ENCODE measurements at places on chromosomes 3 and 15.

DNA sequence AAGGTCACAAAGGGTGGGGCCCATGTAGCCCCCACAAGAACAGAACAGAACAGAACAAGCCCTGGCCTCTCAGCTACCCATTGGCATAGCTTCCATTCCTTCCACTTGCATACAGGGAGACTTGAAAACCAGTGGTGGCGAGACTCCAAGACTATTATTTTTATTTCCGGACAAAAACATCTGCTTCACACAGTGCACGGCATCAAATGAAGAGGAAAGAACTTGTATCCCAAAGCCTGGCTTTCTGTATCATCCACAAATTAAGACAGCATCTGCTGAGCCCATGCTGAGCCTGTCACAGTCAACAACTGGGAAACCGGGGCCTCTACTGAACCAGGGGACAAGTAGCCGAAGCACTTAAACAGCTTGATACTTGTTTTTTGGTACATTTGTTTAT, 56.0 kb downstream of the CLEC3B start:
- DNase-seq: no peak

GRCh38 chr15:40744815-40745152, 10.3 kb downstream of the RMDN3 start:
- DNase-seq: no peak

DNA sequence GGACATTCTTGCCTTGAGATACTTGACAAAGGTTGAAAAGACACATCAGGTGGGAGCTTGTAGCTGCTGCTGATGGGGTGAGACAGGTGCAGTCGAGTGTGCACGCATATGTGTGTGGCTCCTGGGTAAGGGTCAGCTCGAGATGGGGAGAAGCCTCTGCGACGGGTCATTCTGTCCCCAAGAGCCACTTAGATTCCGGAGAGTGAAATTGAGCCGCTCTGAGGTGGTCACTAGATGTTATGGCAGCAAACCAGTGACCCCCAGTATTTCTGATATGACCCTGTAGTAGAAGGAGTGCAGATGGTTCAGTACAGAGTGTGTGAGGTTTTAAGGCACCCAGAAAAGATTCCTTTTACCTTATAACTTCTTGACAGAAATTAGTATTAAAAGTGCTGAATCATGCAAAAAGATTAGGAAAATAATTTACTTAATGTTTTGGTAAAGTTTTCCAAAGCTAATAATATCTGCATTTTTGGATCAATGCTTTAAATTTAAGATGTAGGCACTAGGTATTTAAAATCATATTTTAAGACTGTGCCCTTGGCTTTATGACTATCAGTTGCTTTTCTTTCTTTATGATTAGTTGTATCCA, 241.9 kb upstream of the TOPAZ1 start:
- no peak for DNase-seq

DNA sequence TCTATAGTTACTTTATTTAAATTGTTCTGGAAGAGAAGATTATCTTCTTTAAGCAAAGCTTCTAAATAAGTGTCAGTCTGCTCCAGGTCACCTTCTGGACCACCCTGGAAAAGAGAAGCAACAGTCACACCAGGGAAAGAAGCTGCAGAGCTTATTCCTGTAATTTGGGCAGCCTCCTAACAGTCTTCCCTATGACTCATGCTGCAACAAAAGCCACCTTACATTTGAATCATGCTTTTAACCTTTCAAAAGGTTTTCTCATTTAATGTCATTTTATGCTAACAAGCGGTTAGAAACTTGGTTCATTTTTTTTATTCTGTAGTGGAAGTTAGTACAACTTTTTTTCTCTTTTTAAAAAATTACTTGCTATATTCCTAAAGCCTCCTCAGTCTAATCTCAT, 5.3 kb upstream of the GUCA1C start:
- DNase-seq: no peak

DNA sequence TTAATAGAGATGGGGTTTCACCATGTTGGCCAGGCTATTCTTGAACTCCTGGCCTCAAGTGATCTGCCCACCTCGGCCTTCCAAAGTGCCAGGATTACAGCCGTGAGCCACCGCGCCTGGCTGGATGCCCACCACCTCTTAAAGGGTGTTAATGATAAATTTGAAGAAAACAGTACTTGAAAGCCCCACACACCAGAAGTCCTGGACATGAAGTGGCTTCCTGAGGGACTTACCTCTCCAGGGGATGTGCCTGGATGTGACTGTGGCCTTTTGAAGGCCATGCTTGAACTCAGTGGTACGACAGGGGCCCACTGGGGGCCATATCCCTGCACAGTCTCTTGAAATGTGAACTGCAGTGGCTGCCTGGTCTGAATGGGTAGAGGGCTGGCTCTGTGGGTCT, 18.2 kb downstream of the IRAK2 start:
- DNase-seq: no peak

DNA sequence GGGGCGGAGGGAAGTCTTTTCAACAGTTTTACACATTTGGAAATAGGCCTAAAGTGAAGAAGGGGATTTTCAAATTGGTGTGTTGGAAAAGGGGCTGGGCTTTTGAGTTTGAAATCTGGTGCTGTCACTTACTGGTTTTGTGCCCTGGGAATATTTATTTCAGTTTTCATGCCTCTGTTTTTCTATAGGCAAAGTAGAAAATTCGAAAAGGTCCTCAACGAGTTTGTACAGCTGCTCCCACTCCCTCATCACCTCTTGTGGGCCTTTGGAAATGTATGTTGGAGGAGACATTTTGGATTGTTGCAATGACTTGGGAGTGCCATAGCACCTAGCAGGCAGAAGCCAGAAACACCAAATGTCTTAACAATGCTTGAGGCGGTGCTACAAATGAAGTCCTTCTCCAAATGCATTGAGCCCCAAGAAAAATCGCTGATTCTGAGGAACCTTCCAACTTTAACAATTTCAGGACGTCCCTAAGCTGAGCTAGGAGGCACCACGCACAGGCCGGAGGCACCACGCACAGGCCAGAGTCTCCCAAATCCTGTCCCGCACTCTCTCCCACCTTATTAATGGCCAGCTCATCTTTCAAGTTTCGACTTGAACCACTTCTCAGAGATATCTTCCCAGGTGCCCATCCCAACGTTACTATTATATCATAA, 639 bp upstream of the POLR2M start:
- no peak for DNase-seq

- no peak for DNase-seq
Observed at GRCh38 chr3:126412841-126413692, 18.4 kb downstream of the CFAP100 start.

DNA sequence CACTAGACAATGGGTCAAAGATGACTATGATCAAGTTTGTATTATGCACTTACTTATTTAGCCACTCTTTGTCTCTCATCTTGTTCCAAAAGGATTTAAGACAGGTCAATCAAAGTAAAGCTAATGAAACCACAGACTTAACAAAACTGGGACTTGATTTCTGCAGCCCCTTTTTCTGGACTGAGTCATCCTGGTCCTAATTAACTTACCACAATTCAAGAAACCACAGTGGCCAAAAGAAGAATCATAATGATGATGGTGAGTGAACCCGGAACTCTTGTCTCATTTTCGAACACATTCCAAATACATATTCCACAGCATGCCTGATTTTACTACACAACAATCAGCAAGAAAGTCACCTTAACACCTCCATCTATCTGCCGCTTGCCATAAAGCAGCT, 1333.0 kb downstream of the ROBO1 start:
- DNase-seq: no peak

- no peak for DNase-seq
Observed at GRCh38 chr15:46654993-46655392, 1020.2 kb downstream of the SQOR start.

DNA sequence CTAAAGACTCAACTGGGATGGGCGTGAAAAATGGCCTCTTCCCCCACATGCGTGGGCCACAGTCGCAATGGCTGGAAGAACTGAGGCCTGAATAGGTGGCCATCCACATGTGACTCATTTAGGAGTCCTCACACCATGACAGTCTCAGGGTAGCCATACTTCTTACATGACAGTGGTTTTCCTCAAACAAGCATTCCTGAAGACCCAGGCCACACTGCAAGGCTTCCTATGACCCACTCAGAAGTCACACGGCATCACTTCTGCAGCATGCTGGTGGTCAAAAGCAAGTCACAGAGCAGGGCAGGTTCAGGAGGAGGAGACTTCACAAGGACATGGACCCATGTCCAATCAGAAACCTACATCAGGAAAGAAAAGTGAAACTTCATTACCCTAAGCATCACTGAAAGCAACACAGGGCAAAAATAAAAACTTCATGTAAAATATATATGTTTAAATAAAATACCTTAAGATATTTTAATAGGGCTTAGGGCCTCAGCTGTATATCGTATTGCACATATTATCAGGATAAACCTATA, 257.1 kb downstream of the OPA1 start:
- DNase-seq: no peak

DNA sequence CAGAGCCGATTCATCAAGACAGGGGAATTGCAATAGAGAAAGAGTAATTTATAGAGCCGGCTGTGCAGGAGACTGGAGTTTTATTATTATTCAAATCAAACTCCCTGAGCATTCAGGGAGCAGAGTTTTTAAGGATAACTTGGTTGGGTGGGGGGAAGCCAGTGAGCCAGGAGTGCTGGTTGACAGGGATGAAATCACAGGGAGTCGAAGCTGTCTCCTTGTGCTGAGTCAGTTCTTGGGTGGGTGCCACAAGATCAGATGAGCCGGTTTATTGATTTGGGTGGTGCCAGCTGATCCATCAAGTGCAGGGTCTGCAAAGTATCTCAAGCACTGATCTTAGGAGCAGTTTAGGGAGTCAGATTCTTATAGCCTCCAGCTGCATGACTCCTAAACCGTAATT, 95.4 kb upstream of the CCDC80 start:
- no peak for DNase-seq

GRCh38 chr15:73287019-73287418, 81.7 kb downstream of the HCN4 start:
- DNase-seq: no peak

DNA sequence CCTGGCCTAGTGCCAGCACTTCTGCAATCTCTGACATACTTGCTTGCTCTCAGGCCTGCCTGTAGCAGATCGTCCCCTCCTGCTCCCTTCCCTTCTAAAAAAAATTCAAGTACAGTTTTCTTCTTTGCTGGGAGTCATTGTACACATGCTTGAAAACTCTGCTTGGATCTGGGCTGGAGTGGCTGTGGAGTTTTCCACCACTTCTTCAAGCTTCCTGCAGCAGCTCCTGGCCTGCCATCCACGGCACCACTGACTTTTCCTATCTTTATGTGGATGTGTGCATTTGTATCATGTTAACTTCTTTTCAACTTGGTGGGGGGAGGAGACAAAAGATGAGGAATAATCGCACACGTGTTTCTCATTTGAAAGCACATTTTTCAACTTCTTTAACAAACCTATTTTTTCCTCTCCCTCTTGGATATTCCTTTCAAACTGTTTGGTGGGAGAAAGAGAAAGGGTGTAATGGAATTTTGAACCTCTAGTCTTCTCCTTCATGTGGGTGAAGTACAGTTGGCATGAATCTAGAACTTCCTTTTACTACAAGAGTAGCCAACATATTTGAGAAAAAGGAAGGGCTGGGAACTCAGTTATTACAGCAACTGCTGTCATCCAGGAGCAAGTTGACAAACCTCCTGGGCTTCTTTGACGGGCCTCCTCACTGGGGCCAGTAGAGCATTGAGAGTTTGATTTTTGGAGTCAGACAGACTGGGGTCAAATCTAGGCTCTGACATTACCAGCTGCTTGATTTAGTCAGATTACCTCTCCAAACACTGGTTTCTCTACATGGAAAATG, 61.2 kb upstream of the LRTM1 start:
- no peak for DNase-seq

GRCh38 chr3:122572940-122573412, 4.5 kb upstream of the PARP15 start:
- DNase-seq: no peak

DNA sequence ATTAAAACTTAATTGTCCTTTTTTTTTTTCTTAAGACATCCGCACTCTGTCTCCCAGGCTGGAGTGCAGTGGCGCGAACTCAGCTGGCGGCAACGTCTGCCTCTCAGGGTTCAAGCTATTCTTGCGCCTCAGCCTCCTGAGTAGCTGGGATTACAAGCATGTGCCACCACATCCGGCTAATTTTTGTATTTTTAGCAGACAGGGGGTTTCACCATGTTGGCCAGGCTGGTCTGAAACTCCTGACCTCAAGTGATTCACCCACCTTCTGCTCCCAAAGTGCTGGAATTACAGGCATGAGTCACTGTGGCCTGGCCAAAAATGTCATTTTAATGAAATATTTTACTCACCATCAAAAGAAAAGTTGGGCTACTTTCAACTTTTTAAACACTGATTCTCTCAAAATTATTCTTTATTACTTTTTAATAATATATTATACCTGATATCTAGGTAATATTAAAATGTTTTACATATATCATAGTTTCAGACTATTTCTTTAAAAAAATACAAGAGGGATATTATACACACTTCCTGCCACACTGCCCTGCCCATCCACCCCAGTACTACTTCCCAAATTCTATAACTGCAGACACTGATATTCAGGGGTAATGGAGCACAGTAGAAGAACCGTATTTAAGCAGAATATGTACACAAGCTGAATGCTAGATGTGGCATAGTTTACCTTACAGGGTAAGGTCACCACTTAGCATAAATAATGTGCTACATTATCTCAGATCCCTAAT, 723.9 kb upstream of the ZNF385D start:
- DNase-seq: no peak

GRCh38 chr15:45794712-45795439, 160.0 kb downstream of the SQOR start:
- DNase-seq: no peak

DNA sequence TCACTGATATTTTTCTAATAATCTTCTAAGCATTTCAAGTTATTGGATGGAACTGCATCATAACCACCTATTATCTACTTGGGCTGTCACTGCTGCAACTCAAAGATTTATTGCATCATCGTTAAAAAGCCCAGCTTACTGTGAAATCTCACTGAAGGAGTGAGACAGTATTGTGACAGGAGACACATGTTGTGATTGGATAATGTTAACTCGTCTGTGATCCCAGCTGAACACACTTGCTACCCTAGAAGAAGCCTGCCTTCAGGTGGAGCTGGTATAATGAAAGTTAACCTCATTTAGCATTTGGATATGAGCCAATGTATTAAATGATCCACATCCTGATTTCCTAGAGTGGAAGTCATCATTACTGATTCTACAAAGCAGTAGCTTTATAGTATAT, 138.1 kb downstream of the MAP2K5 start:
- DNase-seq: no peak

- no peak for DNase-seq
Observed at GRCh38 chr15:81113204-81113657, 20.8 kb upstream of the CFAP161 start.

- no peak for DNase-seq
Observed at GRCh38 chr3:115110830-115111229, 36.3 kb downstream of the ZBTB20 start.
